Sigmoid colon (tissue), 7 donors: ENCODE measurements at places on chromosomes 6 and 20. TPM values are rescaled to one million over a fixed set of nuclear protein-coding genes. Genes with fewer than 3 reads are reported as not detected.

The FANCE gene
- total RNA-seq, result 3.6 TPM

The NKX2-2 gene
- total RNA-seq, result not detected

GRCh38 chr20:37202267-37202943, 23.1 kb upstream of the MROH8 start:
- DNase-seq, result no peak
- no peaks in the 10 kb centered on the region for H3K27me3 ChIP-seq
- H3K36me3 ChIP-seq, result peaks cover 29% of the 10 kb centered on the region
- H3K27ac ChIP-seq, result peak overlapping the region; percentile 64

DNA sequence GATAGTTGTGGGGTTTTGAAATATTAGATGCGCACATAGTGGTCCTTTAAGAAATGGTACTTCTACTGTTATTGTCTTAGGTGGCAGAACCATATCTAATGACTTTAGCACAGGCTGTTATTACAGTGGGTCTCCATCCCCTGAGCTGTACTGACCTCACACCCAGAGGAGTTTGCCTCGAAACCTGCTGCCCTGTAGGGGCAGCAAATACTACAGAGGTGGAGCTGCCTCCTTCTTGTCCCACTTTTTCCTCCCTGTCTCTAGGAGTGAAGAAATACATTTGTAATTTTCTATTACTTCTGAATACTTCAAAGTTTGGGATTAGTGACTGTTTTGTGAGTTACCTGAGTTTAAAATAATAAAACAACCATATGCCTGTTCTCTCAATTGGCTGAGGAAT, 8.2 kb downstream of the TRIM31 start:
- peaks cover 30% of the 10 kb centered on the region for H3K4me1 ChIP-seq
- peaks cover 14% of the 10 kb centered on the region for H3K27me3 ChIP-seq
- DNase-seq, result no peak

DNA sequence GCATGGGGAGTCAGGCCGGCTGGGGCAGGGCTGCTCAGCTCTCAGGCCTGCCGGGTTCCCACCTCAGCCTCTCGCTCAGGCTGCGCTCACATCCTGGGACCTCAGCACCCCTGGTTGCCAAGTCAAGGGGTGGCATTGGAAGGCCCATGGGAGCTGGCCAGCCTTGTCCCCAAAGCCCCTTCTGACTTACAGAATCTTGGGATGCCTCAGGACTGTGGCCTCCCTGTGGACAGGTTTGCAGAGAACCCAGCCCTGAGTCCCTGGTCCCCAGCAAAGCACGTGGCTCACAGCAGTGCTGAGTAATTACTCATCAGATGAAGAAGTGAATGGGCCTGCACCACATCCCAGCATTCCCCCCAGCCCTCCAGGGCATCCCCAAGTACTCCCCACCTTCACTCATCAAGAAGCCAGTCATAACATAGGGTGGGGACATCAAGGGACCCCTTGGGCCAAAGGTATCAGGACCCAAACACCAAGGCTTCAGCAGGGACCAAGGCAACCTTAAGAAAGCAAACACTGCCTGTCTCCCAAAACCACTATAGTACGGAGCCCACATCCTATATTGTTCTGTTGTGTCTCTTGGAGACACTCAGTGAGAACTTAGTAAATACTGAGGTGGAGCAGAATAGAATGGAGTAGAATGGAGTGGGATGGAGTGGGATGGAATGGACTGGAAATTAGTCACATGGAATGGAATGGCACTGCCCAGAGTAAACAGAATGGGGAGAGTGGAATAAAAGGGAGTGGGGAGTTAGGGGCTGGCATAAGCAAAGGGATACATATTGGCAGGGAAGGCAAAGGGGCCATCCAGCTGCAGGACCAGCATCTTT, 3.6 kb downstream of the PGC start:
- no peak overlapping the region for H3K27ac ChIP-seq
- no peaks in the 10 kb centered on the region for H3K27me3 ChIP-seq
- H3K4me3 ChIP-seq, result no peak overlapping the region
- no peaks in the 10 kb centered on the region for H3K36me3 ChIP-seq
